GM12891 (cell line): ENCODE measurements at places on chromosomes 7 and 10.

GRCh38 chr7:86058649-86059048, 585.1 kb upstream of the GRM3 start:
- no peak for DNase-seq

- no peak for DNase-seq
Measured at GRCh38 chr10:126628746-126629145, 41.7 kb downstream of the C10orf90 start.

DNA sequence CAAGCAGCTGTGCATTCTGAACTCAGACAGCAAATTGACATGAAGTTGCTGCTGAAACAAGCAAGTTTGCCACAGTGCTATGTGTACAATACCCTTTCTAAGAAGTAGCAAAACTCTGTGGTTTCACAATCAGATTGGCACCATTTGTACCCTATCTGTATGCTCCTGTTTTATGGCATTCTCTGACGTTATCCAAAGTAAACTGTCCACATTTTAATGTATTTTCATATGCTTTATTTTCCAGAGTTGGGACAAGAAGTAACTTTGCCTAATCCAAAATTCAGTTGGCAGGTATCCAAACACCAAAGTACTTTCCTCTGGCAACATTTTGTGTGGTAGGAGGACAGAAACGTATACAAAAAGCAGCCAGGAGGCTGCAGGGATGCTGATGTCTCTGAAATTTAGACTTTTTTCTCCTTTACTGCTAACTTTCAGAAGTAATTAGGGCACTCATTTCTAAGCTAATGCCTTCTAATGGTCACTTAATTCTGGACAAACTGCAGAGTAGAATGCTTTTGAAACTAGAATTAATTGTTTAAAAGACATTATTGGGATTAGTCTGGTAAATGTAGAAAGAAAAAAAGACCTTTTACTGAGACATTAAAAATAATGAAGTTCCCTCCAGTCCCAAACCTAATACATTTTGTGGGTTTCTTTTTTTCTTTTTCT, 414.7 kb upstream of the NRP1 start:
- no peak for DNase-seq

DNA sequence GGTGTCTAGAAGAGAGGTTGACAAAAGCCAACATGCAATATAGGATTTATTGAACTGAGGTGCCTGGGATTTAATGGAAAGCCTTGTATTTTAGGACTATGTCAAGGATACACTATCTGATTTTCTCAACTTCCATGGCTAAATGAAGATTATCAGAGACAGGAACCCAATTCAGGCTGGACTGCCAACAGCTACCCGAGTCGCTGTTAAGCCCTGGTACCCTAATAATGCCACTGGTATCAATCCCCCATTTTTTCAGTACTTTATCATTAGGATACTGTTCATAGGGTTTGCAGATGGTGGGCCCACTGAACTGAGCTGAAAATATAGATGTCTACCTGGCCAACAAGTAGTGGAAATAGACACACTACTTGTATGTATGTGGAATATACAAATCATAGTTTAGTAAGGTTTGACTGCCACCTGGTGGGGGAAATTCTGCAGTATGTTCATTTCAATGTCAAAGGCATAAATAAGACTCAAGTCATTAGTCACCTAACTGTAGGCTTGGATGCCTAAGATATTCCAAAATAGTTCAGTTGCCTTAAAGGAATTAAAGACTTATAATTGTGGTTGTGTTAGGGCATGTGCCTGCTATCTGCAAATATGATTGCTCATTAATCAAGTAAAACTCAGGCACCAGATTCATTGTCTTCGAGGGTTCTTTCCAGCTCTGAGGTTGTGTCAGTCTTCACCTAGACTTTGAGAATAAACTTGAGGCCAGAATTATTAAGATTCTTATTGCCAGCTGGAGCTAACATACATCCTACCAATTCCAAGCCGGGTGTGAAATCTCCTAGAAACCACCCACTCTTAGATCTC, 34.1 kb upstream of the NOBOX start:
- DNase-seq = peak; percentile 7

DNA sequence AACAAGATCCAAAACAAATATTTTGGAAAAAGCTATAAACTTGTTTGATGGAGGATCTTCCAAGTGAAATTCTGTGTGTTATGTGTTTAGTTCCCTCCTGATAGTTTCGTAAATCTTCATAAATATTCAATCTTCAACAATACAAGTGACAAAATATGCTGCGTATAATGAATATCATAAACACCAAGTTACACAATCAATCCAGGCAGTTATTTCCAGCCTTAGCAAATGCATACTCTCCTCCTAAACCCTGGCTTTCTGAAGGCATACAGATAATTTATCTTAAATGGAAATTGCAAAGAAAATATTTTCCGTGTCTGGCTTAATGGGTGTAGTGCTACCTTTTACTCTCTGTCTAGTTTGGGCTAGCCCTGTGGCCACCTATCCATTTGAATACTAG, 864.9 kb upstream of the ZWINT start:
- no peak for DNase-seq

DNA sequence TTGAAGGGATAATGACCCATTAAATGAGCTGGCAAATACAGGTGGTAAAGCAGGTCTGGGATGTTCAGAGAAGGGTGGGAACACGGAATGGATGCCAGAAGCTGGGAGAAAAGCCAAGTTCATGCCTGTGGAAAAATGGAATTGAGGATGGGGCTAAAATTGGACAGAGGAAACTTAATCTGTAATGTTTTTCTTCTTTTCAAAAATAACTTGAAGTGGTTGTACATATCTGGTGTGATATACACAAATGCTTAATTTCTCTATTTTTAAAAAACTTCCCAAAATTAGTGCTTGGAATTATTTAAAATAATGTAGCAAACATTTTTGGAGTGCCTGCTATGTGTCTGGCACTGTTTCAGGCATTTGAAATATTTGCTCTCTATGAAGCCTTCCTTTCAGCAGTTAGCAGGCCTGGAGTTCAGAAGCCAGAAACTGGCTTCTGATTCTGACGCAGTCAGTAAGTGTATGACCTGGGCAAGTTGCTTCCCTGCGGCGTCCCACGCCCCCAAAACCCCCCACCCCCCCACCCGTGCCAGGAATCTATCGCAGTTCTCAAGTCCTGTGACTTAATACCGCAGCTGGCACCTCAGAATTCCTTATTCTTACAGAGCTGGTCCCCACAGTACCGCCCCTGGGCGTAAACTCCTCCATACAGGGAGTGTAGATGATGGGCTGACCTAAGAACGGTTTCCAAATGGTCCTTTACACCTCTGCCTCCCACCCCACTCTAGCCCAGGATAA, 828 bp upstream of the MALSU1 start:
- DNase-seq = no peak

- no peak for DNase-seq
Measured at GRCh38 chr10:114590993-114591392, 67.1 kb downstream of the ABLIM1 start.

DNA sequence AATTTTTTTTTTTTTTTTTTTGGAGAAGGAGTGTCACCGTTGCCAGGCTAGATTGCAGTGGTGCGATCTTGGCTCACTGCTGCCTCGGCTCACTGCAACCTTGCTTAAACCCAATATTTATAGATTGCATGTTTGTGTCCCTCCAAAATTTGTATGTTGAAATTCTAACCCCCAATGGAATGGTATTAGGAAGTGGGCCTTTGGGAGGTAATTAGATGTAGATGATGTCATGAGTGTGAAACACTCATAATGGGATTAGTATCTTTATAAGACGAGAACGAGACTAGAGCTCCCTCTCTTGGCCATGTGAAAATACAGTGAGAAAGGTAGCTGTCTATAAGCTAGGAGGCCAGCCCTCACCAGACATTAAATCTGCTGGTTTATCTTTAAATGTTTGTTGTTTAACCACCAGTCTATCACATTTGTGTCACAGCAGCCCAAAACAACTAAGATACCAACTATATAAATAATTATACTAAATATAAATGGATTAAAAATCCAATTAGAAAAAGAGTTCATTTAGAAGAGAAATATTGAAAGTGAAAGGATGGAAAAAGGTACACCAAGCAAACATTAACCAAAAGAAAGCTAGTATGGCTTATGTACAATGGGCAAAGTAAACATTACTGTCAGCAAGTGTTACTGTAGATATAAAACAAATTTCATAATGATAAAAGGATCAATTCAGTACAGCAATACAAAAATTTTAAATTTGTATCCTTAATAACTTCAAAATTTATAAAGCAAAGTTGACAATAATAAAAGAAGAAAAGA, 9.3 kb downstream of the TCAF1 start:
- DNase-seq = no peak

- DNase-seq = no peak
Measured at GRCh38 chr10:101451667-101452069, 97.7 kb downstream of the BTRC start.

GRCh38 chr10:99292159-99292558, 37.0 kb upstream of the CNNM1 start:
- DNase-seq = no peak

- DNase-seq = no peak
Measured at GRCh38 chr10:7161484-7162250, 249.2 kb downstream of the SFMBT2 start.

DNA sequence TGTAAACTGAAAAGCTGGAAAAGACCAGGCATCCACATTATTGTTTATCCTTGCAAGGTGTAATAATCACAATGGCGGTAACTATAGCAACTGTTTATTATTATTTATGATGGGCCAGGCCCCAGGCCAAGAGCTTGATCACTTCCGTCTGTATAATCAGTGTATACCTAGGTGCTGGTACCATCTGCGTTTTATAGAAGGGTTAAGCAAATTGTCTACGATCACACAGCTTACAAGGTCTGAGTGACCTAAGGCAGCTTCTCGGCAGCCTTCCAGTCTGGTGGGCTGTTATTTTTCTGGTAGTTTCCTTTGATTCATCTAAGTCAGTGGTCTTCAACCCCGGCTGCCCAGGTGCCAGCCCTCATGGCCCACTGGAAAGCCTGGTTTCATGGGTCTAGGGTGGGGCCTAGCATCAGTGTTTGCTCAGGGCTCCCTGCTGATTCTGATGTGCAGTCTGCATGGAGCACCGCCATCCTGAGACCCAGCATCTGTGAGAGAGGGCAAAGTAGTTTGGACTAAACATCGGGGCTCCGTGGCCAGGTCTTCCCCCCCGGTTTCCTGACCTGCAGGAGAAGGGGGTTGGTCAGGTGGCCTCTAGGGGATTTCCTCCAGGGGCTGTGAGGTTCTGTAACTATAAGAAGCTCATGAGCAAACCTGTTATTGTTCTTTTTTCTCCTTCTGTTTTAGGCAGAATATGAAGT, 146.4 kb downstream of the RGS10 start:
- DNase-seq = no peak

- DNase-seq = no peak
Measured at GRCh38 chr7:48141521-48141920, 29.7 kb upstream of the ABCA13 start.

GRCh38 chr7:105098863-105099515, 85.0 kb downstream of the KMT2E start:
- DNase-seq = no peak

GRCh38 chr7:156064971-156065386, 252.7 kb upstream of the SHH start:
- DNase-seq = no peak

- no peak for DNase-seq
Measured at GRCh38 chr7:68694656-68695055, 903.6 kb upstream of the AUTS2 start.

DNA sequence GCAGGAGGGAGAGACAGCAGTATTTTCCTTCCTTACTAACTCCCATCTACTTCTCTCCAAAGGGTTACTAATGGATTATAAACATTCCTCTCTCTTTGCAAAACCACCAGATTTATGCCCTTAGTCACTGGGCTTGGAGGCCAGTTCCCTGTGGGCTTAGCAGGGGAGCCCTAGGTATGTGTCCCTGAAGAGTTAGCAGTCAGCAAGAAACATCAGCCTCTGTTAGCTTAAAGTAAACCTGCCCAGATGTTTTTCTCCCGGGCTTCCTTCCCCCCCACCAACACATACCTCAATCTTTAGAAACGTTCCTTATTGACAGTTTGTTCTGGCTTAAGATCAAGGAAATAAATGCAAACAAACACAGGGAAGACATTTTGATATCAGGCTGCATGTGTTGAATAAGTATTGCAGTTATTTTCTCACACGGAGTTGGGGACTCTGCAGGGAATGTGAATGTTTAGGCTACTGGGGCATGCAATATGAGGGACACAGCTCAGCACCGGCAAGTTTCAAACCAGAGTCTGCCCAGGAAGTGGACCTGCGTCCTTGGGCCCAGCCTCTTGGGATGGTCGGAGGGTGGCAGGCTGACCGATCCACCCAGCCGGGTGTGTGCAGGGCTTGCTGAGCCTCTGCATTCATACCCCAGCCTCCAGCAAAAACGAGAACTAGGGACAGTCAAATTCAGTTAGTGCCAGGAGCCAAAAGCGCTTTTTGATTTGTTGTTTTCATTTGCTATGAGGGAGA, 252.0 kb upstream of the GRB10 start:
- no peak for DNase-seq

DNA sequence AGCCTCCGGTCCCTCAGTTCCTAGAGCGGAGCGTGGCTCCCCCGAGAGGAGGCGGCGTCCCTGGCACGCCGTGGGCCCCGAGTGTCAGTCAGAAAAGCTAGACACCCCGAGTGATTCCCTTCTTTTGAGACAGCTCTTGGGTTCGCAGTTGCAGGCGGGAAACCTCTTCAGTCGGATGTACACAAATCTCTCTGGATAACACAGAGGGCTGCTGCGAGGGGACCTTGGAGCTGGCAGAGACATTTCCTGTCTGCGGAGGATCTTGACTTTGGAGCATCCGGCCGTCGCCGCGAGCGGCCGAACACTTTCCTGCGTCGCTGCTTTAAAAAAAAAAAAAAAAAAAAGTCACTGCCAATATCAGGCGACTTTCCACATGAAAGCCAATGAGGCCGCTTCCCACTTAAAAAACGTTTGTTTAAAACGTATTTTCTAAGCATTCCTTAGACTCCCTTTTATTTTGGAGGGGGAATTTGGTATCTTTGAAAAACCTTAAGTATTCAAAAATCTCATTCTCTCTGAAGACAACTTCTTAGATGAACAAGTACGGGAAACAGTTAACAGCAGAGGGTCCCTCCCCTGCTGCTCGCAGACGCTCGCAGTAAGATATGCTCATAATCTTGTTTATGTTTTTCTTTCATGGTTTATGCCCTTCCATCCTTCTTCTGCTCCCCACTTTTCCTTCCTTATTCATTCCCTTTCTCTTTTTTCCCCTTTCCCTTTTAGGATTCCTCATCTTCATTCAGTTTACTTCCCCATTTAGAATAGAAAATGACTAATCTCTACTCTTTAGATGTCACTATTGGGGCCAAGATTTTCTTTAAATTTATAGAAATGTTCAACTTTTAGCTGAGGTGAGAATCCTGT, 10.0 kb downstream of the HHEX start:
- no peak for DNase-seq

DNA sequence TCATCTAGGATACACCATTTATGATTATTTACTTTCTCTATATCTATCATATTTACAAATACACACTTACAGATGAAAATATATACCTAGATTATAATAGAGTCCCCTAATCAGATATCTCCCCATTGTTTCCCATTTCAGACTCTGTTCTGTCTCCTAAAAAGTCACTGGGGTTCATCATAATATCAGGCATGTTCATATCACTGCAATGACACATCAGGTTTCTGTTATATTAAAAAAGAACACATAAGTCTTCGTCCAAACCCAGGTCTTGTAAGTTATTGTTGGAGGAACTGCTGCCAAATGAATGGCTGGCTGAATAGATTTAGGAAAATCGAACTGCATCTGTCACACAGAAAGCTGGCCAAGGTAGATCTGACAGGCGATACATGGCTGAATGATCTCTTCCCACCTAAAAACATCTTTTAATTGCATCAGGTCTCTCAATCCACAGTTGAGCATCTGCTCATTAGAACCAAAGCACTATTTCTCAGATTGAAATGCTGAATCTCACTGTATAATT, 178.7 kb downstream of the CACNA2D1 start:
- DNase-seq = no peak

GRCh38 chr10:72794260-72794659, 99.3 kb upstream of the OIT3 start:
- no peak for DNase-seq

- DNase-seq = no peak
Measured at GRCh38 chr7:89623018-89623672, 531.1 kb upstream of the STEAP1 start.
